ENCODE measurements at places on chromosomes 3 and 15.

- no peak for DNase-seq
These were observed 10.7 kb upstream of the ANXA2 start for GRCh38 chr15:60408463-60408981.

DNA sequence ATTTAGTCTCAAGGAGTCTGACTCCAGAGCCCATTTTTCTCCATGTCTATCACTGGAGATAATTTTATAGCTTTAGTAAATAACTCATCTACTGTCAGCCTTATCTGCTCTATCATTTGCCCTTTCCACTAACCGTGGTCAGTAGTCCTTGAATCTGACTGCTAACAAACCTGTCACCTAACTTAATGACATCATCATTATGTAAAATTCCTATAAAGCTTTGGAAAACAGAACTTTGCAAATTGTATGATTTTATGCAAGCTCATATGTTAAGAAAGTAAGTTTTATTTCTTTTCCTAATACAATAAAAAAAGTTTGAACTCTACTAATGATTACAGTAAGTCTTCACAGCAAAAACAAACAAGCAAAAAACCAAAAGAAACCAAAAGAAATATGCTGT lies 293.9 kb downstream of the CADM2 start:
- DNase-seq: no peak

- no peak for DNase-seq
These were observed 29.7 kb downstream of the CACNA2D2 start for GRCh38 chr3:50473768-50474167.

GRCh38 chr3:171606151-171606751 lies 146.0 kb upstream of the TNIK start:
- DNase-seq: no peak

GRCh38 chr3:156615592-156616173 lies 58.7 kb upstream of the TIPARP start:
- no peak for DNase-seq

DNA sequence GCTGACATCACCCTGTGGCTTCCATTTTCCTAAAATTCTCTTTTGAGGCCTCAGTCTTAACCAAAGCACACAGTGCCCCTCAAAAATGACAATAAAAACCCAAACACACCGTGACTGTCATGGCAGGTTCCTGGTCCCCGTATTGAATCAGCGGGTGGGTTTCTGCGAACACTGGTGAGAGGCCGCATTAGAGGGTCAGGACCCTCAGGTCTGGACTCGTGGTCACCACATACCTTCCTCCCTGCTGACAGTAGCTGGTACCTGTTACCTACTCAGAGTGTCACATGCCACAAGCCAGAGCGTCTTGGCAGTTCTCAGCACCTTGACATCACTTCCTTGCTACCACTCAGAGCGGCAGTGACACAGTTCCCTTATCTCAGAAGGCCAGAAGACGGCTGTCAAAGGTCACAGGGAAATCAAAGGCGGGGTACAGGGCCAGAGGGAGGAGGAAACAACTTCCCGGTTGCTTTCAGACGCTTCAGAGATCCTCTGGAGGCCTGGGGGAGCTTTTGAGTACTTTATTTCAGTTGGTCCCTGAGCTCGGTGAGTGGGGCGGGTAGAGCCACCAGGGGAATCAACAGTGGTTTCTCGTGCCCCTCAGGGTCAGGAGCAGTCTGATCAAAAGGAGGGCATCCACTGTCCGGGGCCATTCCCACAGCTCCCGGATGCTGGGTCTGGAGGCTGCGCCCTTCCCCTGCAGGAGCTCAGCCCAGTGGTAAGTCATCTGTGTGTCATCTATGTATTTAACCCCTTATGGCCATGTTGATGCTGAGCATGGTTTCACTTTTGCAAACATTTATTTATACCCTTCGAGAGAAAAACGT lies at the start of the genes CCR5AS and CCRL2:
TSS of gene CCR5AS (minus strand) at position 279 of the 824 bp plus-strand sequence.
TSS of gene CCRL2 (plus strand) at position 472 of the 824 bp plus-strand sequence. CDS start 821 bp downstream, outside the sequence.
- DNase-seq: no peak

GRCh38 chr15:38625886-38626285 lies 61.3 kb upstream of the RASGRP1 start:
- no peak for DNase-seq

DNA sequence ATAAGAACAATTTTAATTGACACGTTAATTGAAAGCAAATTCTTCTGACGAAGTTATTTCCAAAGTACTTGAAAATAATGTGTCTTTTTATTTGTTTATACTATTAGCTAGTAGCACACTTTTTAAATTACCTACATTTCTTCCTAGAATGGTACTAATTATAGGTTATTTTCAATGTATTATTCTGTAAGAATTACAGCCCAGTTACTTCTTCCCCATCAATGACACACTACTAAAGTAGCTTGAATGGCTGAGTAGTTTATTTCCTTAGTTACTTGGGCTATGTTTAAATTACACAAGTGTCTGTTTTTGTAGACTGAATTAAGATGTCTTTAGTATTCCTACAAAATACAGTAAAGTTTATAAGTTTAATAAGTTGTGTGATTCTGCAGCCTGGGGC lies 217.6 kb upstream of the IL12A start:
- no peak for DNase-seq

GRCh38 chr15:76196269-76197231 lies 114.7 kb downstream of the ETFA start:
- DNase-seq: peak; percentile 36

- DNase-seq: no peak
These were observed 68.6 kb upstream of the ONECUT1 start for GRCh38 chr15:52858782-52859176.

- no peak for DNase-seq
These were observed 10.2 kb upstream of the ITPKA start for GRCh38 chr15:41483519-41483918.

DNA sequence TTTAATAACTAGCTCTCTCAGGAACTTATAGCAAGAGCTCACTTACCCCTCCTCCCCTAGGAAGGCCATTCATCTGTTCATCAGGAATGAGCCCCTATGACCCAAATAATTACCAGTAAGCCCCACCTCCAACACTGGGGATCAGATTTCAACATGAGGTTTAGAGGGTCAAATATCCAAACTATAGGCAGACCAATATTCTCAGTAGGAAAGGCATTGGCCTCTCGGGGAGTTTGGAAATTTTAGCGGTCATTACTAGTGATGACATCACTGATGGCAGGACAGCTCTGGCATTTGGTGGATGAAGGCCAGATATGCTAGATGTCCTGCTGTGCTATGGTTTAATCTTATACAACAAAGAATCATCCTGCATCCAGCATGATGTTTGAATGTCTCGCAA lies 15.2 kb upstream of the CD47 start:
- no peak for DNase-seq

GRCh38 chr3:149055575-149055974 lies 30.8 kb downstream of the HLTF start:
- DNase-seq: no peak

DNA sequence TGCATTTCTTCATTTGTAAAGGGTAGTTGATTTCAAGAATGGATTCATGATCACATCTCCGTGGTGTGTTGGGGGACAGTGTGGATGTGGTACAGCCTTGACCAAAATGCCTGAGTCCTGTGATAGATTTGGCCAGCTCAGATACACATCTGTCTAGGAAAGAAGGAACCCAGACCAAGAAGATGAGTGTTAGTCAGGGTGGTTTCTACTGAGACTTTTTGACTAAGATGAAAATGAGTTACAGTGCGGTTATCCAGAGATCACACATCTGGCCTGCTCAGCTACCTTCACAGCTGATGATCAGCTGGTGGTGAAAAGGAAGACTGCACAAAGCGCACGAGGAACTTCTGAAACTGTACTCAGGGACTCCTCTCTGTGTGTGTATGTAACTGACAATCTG lies 68.0 kb downstream of the FNDC3B start:
- DNase-seq: no peak

DNA sequence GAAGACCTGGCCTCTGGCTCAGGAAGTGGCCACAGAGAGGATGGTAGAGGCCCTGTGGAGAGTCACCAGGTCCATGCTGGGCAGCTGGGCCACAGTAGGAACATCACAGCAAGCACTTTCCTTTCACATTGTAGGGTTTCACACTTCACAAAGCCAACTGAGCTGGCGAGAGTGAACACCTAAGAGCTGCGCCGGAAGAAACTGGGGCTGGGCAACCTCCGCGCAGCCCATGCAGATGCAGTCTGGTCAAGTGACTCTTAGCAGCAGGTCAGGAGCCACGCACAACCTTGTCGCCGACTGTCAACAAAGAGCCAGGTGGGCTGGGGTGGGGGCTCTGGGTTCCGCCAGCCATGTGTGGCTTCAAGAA lies 15.3 kb upstream of the SHISA5 start:
- no peak for DNase-seq

DNA sequence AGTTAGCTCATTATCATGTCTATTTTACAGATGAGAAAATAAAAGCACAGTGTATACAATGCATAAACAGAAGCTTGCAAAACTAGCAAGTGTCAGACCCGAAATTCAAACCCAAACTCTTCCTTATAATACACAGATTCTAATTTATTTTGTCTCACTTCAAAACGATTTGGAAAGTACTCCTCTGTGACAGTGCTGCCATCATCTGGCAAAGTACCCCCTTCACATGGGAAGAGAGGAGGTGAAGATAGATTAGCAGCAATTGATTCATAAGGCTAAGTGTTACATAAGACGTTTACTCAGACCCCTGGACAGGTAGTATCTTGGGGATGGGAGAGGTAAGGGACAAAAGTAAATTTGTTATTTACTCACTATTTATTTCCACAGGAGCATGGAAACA lies 744.0 kb upstream of the SGO1 start:
- no peak for DNase-seq

DNA sequence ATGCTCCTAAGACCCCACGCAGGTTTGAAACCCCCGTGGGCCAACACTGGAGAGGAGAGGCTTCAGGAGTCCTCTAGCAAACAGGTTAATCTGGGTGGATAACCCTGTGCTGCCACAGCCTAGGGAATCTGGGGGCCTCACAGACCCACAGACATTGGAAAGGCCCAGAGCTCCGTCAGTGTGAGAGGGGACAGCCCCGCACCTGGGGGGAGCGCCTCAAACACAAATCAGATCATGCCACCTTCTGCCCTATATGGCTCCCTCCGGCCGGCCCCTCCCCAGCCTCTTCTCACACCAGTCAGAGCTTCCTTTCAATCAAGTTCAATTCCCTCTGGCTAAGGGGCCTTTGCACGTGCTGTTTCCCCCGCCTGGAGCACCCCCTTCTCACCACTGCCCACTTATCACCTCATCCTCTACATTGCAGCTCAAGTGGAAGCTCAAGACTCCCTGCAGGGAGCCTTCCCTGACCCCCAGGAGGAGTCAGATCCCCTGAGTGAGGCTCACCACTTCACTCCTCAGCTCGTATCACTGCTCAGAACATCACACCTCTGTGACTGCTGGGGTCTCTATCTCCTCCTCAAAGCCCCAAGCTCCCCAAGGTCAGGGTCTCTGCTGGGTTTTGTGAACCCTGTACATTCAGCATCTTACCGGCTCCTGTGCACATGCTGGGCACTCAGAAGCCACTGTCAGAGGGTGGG lies 24.1 kb downstream of the FBLN2 start:
- no peak for DNase-seq

DNA sequence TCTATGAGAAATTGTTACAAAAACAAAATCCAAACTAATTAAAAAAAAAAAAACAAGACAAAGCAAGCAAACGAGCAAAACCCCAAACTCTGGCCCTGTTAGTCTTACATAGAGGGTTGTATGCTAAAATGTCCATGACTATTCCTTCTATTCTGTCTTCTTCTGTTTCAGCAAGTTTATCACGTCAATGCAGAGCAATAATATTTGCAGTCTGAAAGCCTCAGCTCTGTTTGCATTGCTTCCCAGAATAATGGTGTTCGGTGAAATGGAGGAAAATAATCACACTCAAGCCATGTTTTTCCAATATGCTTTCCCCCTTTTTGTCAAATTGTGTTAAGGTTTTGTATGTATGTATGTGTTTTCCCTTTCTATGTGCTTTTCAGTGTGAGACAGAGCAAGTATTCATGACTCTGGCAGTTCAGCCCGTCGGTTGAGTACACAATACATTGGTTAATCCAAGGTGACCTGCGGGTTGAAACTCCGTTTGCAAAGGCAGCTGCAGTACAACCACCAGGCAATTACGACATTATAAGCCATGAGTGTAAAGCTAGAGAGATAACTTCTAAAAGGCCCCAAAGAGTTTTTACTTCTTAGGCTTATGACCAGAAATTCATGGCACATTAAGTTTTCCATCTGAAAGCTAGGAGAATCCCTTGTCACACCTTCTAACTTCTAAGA lies 34.9 kb upstream of the MAGI1 start:
- no peak for DNase-seq
